Stimulated activated naive B cell treated with anti-CD40 and anti-IgM and Interleukin-4, amounts not matched to agents 10 μg/mL and 1 μg/mL and 100 μg/mL, for 72 hours (primary cell): ENCODE measurements at places on chromosomes 6 and 20.
A peak's percentile ranks its signal among the peaks of the same experiment; 100 is the strongest.

DNA sequence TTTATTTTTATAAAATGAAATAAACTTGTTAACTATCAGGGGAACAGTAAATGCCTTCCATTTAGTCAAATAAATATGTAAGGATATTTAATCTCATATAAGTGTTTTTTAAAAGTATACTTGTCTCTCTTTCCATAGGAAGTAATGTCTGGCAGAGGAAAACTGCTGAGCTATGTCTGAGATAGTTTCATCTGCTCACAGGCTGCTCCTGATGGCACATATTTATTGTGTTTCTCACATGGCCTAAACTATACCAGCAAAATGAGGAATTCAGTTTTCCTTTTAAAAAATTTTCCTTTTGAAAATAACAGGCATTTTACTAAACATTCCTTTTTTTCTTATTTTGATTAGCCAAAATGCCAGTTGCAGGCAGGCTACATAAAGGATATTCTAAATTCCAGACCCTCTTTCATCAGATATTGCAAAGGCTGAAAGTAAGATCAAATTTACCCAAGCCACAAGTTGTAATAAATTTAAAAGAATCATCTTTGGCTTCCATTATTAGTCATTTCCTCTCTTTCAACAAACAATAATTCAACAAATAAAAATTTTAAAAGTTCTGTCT is 60.1 kb upstream of the RNF146 start:
- DNase-seq: no peak

DNA sequence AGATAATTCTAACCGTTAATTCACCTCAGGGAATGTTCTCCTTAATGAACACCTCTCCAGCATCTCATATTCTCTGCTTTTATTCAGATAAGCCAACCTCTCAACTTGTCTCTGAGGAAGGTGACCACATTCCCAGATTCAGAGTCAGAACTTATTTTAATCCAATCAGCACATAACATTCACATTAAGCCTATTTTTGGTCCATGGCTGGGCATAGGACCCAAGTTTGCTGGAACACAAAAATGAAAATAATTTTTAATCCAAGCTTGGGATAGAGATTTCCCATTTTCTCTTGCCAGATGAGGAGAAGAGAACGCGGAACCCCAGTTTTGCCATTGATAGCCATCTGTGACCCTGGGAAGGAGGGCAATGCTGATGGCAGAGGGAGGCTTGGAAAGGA is 126.5 kb downstream of the FRK start:
- DNase-seq: no peak

DNA sequence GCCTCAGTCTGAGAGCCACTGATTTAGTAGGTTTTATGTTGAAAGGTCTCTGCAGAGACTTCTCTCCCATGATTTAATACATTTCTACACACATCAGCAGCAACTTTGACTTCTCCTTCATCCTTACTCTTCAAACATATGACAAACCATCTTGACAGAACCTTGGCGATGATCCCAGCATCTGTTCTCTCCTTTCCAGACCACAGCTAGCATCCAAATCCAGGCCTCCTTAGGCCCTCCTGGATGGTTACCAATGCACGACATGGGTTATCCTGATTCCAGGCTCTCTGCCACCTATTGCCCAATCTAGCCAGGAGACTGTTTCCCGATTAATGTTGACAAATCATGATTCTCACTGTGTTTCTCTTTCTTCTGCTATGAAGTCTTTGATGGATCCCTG is 16.8 kb downstream of the LAMA4 start:
- DNase-seq: no peak

DNA sequence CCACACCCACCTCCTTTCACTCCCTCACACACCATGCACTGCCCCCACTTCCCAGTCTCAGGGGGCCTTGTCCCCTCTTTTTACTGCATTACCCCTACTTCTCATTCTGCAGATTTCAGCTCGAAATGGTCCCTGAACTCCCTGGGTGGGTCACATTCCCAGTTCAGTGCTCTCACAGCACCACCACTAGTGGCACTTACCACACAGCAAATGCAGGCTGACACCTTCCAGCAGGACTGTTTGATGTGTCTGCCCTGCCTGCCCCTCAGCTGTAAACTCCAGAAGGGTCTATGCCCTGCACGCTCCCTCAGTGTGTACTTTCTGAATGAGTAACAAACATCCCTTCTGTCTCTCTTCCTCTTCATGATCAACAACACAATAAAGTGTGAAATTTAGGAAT is 4.0 kb downstream of the DYNLT1 start:
- DNase-seq: no peak

GRCh38 chr6:14396392-14396791 is 278.8 kb downstream of the CD83 start:
- no peak for DNase-seq

GRCh38 chr6:11682561-11682975 is 96.0 kb downstream of the ADTRP start:
- DNase-seq: no peak

DNA sequence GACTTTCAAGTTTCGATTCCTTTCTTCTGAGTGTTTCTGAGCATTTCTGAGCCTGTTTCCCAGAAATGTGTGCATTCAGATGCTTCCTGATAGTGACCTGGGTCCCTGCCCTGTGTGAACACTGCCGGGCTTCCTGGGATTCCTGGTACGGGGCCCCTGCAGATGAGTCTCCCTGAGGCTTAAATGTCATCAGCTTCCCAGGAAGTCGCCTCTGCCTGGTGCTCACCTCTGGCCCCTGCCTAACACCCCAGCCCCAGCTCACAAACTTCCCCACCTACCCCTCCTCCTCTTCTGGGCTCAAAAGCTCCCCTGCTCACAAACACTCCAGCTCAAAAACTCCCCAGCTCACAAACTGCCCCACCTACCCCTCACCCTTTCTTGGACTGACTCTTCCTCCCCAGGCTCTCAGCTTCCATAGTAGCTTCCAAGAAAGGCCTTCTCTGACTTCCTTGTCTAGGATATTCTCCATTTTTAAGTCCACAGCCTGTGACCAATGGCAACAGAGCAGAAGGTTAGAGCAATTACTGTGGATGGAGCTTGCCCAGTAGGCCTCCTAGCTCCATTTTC is 42.0 kb downstream of the TGM2 start:
- DNase-seq: no peak

DNA sequence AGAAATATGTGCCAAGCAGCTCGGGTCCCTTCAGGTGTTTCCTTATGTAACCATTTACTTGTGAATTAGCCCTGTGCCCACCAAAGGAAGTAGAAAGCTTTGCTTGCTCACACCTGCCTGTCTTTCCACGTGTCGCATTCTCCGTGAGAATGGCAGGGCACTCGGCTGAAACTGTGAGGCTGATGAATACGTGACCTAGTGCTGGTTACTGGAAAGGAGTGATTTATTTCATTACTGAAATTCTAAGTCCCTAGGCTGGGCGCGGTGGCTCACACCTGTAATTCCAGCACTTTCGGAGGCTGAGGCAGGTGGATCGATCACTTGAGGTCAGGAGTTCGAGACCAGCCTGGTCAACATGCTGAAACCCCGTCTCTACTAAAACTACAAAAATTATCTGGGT is 45.9 kb upstream of the TULP1 start:
- no peak for DNase-seq

DNA sequence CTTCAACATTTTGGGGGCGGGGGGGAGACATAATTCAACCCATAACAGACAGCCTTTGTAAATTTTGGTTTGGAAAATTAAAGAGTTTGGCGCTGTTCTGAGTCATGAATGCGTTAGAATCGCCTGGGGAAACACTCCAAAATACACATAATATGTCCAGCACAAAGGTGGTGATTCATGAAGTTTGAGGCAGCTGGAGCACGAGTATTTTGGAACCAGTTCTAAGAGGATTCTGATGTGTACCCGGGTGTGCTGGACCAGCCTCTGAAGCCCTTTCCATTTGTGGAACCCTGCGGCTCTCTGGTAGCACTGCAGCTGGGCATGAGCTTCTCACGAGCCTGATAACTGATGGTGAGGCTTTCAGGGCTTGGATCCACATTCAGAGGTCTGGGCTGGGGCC is 4.7 kb downstream of the GMPR start:
- DNase-seq: no peak

DNA sequence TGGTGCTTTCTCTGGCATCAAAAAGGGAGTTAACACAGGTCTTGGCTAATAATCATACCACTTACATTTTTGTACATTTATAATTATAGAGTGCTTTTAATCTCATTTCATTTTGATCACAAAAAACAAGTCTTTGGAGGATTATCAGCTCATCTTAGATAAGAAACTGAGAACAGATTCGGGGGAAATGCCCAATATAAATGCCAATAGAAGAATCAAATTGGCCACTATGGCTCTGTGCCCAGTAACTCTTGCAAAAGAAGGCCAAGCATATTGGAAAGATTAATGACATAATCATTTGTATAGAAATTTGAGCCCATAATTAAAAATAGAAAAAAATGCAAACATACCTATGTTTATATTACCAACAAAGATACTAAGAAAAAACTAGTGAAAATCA is 42.5 kb downstream of the IPCEF1 start:
- DNase-seq: no peak

DNA sequence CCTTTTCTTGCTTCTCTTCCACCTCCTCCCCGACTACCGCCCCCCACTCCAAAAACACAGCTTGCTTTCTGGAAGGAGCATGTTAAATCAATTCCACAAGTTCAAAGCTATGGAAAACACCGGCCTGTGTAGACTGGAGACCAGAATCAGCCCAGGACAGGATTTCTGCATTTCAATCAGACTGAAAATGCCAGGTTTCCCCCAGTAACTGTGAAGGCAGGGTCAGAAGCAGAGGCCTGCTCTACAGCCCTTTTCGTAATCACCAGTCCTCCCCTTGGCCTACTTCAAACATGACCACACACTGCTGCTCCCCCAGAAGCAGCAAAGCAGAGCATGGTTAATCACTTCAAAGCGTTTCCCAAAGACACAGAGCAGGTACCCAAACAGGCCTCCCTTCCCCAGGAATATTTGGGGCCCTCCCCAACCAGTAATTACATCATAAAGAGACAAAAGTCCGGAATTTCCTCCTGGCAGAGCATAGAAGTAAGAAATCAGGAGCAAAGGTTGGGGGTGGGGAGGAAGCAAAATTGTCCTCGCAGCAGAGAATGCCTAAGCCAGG is 38.4 kb downstream of the ZMYND8 start:
- DNase-seq: no peak

- no peak for DNase-seq
These were observed 3.5 kb downstream of the ZFAND3 start for GRCh38 chr6:37822851-37823682.

DNA sequence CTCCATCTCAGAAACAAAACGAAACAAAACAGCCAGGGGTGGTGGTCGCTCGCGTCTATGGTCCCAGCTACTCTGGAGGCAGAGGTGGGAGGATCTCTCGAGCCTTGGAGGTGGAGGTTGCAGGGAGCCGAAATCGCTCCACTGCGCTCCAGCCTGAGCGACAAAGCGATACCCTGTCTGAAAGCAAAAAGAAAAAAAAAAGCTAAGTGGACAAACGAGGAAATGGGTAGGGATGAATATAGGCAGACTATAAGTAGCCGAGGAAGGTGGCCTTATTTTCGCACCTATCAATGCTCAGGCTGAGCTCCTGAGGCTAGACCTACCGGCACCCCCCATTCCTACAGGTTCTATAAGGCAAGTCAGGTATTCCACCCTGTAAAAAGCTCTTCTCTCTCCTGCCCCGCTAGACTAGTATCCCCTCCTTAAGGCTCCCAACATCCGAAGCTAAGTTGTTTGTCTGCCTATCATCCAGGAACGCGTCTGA is 650 bp upstream of the CASP8AP2 start:
- peak; percentile 16 for DNase-seq

GRCh38 chr20:18299364-18299763 is 11.0 kb downstream of the ZNF133 start:
- no peak for DNase-seq

GRCh38 chr20:48676795-48677460 is 150.9 kb downstream of the PREX1 start:
- no peak for DNase-seq

DNA sequence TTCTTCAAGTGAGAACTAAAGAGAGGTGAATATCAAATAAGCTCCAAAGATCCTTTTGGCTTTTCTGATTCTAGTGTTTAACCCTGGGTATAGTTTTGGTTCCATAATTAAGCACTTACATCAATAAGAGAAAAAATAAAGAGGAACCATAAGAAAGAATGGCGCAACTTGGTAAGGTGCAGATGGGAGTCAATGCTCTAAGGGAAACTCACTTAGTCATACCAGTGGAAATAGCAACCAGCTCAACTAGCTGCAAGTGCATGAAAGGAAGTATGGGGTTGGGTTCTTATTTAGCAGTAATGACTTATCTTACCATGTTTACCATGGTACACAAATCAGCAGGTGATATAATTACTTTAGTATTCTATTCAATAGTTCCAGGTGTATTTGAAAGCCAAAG is 296.5 kb upstream of the RUNX2 start:
- no peak for DNase-seq

GRCh38 chr20:10672624-10673127 is 1.1 kb downstream of the JAG1 start:
- DNase-seq: peak; percentile 20

DNA sequence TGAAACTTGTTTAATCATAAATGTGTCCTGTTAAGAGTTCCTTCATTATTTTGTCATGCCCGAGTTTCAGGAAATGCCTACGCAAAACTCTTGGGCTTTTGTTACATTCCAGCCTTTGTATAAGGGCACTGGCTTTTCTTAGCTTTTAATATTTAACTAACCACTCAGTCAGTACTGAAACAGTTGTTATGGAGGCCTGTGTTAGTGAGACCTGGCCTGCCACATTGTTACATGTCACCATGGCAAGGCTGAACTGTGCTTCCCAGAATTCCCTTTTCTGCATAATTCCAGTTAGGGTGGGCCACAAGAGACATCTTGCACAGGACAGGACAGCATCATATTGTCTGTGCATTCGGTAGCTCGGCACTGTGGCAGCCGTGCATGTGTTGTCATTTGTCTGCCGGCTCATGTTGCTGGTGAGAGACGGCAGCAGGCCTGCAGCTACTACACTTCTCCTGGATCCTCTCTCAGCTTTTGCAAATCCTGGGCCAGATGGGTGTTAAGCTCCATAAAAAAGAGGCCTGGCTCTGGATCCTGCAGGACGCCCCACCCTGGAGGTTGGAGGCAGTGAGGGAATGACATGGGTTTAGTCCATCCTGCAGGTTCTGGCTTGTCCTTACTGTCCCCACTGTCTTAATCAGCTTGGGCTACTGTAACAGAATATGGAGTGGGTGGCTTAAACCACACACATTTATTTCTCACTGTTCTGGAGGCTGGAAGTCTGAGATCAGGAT is 128.8 kb upstream of the DTNBP1 start:
- DNase-seq: no peak
